NCI-H82 (cell line): ENCODE measurements at places on chromosomes 16 and 17.

DNA sequence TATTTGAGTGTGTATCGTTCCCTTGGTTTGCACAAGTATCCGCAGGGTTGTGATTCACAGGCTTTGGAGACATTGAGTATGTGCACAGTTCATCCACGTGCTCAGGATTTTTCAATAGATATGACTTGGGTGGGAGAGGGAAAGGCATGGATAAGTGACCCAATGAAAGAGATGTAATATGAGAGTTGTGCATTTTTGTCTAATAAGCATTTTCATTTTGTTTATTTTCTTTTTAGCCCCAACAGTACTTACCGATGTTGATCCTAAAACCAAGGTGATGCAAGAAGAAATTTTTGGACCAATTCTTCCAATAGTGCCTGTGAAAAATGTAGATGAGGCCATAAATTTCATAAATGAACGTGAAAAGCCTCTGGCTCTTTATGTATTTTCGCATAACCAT lies 14.5 kb downstream of the ALDH3A2 start:
- no peak for DNase-seq

DNA sequence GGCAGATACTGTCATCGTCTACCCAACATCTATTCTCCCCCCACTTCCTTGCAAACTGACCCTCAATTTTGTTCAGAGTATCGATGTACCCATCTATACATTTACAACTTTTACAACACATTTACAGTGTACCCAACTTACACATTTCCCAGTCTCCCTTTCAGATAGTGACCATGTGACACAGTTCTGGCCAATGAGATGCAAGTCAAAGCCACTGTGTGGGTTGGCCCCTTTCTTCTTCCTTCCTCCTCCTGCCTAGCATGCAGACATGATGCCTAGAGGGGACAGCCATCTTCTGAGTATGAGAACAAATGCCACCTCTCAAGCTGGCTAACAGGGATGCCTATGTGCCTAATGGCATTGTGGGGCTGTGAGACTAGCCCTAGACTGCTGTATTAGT lies 11.3 kb upstream of the NFAT5 start:
- peak; percentile 1 for DNase-seq

- no peak for DNase-seq
Observed at GRCh38 chr17:18921912-18922451, 30.0 kb upstream of the SLC5A10 start.

GRCh38 chr17:42106009-42106408 lies 6.5 kb downstream of the DHX58 start:
- DNase-seq, result no peak

GRCh38 chr16:67257486-67258160 lies 8.8 kb downstream of the SLC9A5 start:
- no peak for DNase-seq

DNA sequence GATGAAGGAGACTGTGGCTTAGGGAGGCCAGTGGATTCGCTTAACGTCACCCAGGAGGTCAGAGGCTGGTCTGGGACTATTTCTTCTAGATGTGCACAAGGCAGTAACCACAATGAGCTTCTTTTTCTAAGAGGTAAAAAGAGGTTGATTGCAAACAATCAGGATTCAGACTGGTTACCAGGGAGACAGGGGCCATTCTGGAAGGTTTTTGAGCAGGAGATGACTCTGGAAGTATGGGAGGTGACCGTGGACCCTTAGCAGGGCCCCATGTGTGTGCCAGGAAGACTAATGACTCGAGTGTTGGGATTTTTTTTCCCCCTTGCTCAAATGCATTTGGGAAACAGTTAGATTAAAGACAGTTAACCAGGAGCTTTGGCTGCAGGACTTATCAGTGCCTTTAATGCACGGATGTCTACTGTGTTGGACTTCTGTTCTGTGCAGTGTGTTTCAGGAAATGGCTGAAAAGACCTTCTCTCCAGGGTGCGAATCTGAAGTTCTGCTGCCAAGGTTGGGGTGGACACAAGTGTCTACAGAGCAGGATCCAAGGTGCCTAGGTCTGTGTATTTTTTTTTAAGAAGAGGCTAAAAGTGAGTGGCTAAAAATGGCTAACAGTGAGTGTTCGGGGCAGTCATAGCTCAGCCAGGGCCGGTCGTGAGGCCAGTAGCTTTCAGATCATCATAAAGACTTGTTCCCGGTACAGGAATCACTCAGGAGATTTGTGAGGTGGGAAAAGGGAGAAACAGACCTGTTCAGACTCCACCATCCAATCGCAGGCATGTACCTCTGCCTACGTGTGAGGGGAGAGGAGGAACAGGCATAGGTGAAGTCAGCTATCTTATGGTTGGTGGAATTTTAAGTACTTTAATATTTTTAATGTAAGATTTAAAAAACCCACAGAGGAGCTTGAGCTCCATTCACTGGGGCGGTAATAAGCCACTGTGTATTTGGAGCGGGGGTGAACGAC lies 82.3 kb upstream of the CIBAR2 start:
- no peak for DNase-seq

- no peak for DNase-seq
Observed at GRCh38 chr16:15616012-15616411, 26.9 kb downstream of the MARF1 start.

DNA sequence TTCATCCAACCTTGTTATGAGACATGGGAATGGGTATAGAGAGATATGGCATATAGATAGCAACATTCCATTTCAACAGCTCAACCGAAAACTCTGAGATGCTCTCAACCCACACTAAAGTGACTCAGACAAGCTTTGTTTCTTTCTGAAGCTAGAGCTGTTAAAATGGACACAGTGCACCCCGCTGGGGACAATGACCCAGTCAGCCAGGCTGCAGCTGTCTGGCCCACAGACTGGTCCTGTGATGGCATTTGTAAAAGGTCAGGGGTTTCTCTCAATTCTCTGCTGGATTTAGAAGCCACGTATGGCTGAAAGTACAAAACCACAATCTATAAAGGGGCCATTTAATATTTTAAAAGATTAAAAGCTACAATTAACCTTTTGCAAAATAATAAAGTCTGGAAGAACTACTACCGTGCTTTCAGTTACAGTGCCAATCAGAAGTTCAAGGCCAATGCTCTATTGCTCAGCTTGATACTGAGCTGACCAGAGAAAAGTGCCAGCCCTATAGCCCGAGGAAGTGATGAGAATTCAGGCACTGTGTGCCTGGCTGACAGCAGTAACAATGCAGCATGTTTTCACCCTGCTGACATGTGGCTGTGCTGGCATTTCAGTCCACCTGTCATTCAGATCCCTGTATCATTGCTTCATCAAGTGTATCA lies 60.2 kb downstream of the TEX2 start:
- no peak for DNase-seq
